ENCODE measurements at places on chromosomes 11 and 22. TPM values are rescaled to one million over a fixed set of nuclear protein-coding genes. Genes with fewer than 3 reads are reported as not detected.

- no peak for DNase-seq
Observed at GRCh38 chr22:37525073-37525745, 6.0 kb upstream of the CARD10 start.

DNA sequence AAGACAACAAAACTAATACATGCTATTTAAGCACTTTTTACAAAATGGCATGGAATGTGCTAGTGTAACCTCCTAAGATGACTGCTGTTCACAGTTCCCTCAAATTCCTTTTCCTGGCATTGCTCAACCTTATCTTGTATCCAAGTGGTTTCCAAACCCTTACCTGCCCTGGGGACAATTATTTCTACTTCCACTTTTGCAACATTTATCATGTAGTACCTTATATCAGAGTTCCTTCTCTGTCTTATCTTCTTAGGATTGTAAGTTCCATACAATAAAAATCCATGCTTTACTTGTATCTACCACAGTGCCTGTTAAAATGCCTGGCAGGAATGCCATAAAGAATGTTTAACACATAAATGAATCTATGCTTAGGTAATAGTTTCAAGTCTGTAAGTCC, 109.2 kb upstream of the MTMR2 start:
- DNase-seq, result no peak

- DNase-seq, result no peak
Observed at GRCh38 chr11:8281266-8281665, 17.6 kb upstream of the LMO1 start.

- peak; percentile 49 for DNase-seq
Observed at GRCh38 chr11:69280994-69281393, 13.0 kb upstream of the MYEOV start.

Gene PNPLA5
- not detected for total RNA-seq

DNA sequence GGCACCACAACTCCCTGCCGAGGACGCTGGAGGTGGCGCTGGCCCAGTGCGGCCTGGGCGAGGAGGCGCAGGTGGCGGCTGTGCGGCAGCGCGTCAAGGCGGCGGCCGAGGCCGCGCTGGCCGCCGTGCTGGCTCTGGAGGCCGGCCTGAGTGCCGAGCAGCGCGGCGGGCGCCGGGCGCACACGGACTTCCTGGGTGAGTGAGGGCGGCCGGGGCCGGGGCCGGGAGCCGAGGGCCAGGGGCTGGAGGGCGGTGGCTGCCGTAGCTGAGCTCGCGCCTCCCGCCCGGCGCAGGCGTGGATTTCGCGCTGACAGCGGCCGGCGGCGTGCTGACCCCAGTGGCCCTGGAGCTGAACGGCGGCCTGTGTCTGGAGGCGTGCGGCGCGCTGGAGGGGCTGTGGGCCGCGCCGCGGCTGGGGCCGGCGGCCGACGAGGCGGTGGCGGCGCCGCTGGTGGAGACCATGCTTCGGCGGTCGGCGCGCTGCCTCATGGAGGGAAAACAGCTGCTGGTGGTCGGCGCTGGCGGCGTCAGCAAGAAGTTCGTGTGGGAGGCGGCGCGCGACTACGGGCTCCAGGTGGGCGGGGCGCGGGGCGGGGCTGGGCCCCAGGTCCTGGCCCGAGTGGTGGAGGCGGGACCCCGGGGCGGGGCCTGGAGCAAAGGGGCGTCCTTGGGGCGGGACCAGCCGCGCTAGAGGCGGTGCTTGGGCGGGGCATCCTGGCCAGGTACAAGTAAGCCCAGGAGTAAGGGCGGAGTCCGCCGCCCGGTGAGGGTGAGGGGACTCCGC, 5.4 kb downstream of the CARNS1 start:
- DNase-seq, result peak; percentile 95

Gene TMEM86A
- total RNA-seq, result 3.2 TPM

GRCh38 chr11:65334696-65335295, 1.1 kb downstream of the DPF2 start:
- no peak for DNase-seq

DNA sequence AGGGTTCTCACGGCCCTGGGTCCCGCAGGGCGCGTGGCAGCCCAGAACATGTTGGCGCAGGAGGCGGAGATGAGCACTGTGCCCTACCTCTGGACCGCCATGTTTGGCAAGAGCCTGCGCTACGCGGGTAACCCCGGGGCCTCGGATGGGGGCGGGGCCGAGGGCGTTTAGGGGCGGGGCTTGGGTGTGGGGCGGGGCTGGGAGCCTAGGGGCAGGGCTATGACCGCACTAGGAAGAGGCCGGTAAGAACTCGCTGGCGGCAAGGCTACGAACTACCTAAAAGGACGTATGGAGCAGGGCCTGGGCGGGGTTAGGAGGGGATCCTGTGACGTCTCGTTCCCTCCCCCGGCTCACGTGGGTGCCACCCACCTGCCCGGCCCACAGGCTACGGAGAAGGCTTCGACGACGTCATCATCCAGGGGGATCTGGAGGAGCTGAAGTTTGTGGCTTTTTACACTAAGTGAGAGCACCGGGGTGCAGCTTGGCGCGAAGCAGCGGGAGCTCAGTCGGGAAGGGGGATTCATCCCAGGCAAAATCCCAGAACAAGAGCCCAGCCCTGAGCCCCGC, 2.8 kb upstream of the LZTR1 start:
- peak; percentile 69 for DNase-seq

Measured in lung (tissue), 17 donors.